Fibroblast of mammary gland (primary cell): ENCODE measurements at places on chromosomes 16 and 17.
A peak's percentile ranks its signal among the peaks of the same experiment; 100 is the strongest.

DNA sequence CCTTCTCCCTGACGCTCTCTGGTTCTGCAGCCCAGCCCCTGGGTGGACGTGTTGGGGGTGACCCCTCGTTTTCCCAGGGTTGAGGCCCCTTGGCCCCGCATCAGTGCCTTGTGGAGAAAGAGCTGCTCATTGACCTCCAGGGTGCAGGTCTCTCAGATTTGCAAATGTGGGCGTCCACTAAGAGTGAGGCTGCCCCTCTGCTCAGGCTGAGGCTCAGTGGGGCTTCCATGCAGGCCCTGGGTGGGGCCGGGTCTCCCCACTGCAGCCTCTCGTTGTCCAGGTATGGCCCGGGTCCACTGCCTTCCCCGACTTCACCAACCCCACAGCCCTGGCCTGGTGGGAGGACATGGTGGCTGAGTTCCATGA is 9.0 kb downstream of the GAA start:
- no peak for DNase-seq

GRCh38 chr16:83807327-83807709 is 460 bp upstream of the HSBP1 start:
- DNase-seq: no peak

- peak; percentile 75 for DNase-seq
These were observed 12.7 kb downstream of the MRM3 start for GRCh38 chr17:794876-795275.

DNA sequence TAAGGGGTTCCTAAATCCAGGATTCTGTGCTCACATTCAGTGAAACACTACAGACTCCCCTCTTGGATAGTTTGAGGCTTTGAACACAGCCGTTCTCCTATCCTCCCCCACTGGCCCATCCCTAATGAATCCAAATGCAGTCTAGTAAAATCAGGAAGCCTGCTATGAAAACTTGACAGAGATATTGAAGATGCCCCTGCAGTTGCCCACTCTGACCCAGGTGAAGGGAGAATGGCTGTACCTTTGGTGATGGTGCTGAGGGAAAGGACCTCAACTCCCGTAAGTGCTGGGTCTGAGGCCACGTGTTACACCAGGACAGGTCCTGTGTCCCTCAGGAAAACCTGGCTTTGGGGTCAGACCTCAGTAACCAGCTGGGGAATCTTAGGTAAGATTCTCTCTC is 54.4 kb downstream of the SF3B3 start:
- DNase-seq: no peak

DNA sequence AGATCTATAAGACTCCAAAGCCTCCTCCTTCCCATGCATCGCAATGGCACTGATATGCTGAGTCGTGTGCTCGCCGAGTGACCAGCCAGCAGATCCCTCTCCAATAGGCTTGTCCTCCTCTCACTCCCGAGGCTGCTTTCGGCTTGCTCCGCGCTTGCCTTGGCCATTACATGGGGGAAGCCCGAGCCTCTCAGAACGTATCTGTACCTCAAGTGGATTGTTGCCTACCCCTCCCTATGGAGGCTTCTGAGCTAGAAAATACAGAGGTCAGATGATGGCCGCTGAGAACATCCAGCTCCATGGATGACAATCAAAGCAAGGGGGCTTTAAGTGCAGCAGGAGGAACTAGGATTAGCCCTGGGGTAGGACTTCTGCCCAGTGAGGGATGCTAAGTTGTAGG is 7.7 kb upstream of the NLRP1 start:
- no peak for DNase-seq

DNA sequence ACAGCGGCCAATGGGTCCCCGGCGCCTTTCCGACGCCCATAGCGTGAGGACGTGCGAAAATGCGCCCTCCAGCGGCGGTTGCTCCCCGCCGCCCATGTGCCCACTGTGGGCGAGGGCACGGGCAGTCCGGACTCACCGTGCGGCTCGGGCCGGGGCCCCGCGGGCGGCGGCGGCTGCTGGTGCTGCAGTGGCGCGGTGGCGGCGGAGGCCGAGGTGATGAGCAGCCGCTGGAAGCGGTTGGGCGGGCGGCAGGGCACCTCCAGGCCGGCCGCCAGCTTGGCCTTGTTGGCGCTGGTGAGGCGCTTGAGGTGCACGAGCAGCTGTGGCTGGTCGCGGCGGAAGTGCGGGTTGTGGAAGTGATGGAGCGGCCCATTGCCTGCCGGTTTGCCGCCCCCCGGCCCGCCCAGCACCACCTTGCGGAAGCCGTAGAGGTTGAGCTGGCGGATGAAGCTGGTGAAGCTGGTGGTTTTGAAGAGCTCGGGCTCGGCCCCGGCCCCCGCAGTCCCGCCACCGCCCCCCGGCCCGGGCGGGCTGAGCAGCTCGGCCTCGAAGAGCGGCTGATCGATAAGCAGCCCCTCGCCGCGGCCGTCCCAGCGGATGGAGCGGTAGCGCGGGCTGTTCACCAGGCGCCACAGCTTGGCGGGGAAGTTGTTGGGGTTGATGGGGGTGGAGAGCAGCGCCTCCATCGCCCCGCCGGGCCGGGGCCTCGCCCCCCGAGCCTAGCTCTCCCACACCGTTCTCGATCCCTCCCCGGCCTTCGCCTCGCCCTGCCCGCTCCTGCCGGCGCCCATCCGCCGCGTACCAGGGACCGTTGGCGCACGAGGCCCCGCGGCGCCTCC is at the start of gene HSF5:
Gene HSF5 (minus strand): TSS at position 820 of the 839 bp plus-strand sequence. CDS start 134 bp downstream, at position 686.
- no peak for DNase-seq

DNA sequence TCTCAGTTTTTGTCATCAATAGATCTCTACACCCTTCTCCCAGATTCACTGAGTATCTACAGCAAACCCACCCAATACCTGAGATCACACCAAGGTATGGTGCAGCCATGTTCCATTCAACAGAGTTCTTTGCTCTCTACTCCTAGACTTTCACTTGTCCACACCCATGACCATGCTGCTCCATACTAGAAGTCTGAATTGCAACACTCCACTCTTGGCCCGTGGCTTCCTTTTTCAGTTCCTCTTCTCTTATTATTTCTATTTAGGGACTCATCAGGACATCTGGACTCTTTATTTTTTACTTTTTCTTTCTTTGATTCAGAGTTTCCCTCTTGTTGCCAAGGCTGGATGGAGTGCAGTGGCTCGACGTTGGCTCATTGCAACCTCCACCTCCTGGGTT is 37.1 kb downstream of the YWHAE start:
- peak; percentile 67 for DNase-seq

DNA sequence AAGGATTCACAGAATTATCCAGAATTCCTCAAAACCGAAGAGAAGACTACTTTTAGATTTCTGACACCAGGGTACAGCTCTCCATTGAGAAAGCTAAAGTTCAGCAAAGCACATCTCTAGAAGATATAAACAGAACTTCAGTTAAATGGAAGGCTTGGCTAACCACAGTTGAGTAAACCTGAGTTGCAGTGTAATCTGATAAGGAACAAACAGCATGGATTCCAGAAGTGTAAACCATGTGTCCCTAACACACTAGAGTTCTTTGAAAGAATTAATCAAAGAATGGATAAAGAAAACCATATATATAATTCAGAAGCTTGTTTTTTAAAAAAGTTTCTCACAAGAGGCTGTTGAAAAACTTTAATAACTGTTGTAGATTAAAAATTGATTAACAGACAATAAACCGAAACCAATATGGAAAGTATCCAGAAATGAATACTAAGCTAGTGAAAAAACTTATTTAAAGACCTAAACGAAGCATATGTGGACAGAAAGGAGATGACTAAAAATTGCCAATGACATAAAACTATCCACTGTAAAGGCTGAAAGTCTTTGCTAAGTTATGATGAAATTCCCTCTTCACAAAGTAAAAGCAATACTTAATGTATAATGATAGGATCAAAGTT is 4.3 kb downstream of the RNF43 start:
- no peak for DNase-seq

- DNase-seq: no peak
These were observed 10.8 kb upstream of the CRYBA1 start for GRCh38 chr17:29235904-29236303.

GRCh38 chr17:17573912-17574311 is 17.6 kb downstream of the PEMT start:
- peak; percentile 60 for DNase-seq

DNA sequence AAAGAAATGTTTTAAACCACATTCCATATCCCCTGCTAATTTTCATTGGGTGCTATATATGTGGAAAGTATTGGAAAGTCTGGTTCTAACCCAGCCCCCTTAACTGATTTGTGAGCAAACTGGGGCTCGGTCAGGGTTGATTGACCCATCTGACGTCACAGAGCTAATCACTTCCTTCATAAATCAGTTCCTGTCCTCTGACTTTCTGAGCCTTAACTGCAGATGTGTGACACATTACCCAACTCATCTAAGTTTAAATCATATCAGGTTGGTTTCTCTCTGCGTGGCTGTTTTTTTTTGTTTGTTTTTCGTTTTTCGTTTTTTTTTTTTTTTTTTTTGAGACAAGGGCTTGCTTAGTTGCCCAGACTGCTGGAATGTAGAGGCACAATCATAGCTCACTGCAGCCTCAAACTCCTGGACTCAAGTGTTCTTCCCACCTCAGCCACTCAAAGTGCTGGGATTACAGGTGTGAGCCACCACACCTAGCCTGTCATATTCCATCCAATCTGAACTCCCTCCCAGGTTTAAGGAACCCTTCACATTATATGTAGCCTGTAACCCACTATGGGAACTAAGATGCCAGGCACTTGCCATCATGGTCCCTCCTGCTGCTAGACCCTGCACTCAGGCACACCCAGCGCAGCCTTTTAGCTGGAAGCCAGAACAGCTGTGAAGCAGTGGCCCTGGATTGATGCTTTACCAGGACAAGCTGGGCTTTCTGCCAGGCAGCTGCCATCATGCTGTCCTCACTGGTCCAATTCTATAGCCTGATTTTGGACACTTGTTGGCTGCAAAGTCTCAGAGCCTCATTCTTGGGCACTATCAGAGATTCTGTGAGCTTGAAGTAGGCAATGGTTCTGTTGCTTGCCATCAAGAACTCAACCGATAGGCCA is 6.9 kb upstream of the BPTF start:
- DNase-seq: peak; percentile 41

DNA sequence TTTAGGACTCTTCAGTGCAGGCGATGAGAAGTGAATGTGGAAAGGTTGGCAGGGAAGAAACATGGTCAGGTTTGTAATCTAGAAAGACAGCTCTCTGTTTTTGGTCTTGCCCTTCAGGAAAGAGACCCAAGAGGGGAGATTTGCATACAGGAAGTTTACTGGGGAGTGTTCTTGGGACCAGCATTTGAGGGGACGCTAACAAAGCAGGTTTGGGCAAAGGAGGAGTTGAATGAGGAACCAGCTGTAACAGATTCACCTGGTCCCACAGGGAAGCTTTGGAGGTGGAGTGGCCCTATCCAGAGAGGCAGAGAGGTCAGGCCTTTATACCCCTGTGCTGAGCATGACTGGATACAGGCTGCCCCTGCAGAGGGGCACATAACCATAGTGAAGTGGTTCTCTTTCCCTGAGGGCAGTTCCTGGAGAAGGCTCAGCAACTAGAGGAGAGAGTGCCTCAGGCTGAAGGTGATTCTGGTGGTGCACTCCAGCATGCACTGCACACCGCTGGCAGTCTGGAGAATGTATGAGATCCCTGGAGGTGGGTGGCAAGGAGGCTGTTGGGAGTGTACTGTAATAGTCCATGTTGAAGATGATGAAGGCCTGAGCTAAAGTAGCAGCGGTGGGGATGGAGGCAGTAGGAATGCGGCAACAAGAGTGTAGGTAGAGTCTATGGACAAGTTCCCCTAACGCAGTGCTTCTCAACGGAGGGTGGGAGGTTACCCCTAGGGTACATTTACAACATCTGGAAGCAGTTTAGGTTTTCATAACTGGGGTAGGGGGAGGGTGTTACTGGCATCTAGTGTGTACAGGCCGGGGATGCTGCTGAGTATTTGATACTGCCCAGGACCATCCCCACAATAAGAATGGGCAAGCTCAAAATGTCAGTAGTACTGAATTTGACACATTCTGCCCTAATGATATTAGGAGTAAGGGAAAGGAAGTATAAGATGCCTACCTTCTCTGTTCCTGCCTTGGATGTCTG is 37.2 kb downstream of the MAP2K6 start:
- DNase-seq: no peak

DNA sequence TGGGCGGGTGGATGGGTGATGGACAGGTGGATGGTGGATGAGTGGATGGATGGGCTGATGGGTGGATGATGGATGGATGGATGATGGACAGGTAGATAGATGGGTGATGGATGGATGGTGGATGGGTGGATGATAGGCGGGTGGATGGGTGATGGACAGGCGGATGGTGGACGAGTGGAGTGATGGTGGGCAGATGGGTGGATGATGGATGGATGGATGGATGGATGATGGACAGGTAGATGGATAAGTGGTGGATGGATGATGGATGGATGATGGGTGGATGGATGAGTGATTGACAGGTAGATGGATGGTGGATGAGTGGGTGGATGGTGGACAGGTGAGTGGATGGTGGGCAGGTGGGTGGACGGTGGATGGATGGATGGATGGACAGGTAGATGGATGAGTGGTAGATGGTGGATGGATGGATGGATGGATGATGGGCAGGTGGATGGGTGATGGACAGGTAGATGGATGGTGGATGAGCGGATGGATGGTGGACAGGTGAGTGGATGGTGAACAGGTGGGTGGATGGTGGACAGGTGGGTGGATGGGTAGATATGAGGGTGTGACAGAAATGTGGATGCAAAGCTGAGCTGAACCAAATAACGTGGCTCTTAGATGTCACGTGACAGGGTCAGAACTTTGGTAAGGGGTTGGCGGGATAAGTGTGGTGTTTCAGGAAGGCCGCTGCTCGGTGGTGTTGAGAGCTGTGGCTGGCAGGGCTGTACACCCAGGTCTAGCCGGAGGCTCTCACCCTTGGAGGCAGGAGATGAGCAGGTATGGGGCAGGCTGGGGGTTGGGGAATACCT is 234.3 kb upstream of the CIBAR2 start:
- DNase-seq: no peak

GRCh38 chr16:79284766-79285165 is 315.8 kb downstream of the MAF start:
- no peak for DNase-seq

- DNase-seq: no peak
These were observed 21.2 kb downstream of the AKAP1 start for GRCh38 chr17:57106107-57106835.

DNA sequence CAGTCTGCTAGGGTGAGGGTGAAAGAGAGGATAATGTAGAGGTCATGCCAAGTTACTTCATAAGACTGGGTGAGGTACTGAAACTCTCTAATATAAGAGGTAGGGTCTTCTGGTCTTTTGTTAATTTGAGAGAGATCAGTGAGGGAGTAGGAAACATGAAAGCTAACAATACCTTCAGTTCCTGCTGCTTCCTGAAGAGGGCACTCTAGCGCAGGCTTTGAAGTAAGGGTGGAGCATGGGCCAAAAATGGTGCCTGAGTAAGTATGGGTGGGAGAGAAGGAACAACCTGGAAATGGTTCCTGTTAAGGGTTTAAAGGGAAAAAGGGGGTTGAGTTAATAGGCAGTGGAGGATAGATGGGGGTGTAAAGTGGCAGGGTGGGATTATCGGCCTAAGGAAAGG is 2449.5 kb downstream of the TP53TG3F start:
- no peak for DNase-seq

- peak; percentile 54 for DNase-seq
These were observed 30.1 kb upstream of the TNFRSF13B start for GRCh38 chr17:17001874-17002520.

GRCh38 chr17:55463600-55463999 is 42.0 kb upstream of the MMD start:
- DNase-seq: no peak

- peak; percentile 36 for DNase-seq
These were observed at the start of gene UBTF for GRCh38 chr17:44219616-44220212. TSS of gene UBTF (minus strand) at chr17:44219675. CDS start at chr17:44218229, 1,446 bp downstream.
